CD4-positive, alpha-beta T cell treated with Interleukin-12 subunit alpha and Interleukin-12 subunit beta, for 1 hour (primary cell): ENCODE measurements at places on chromosomes 5 and 9.

GRCh38 chr9:23779220-23779619 is 46.8 kb downstream of the ELAVL2 start:
- DNase-seq = no peak

DNA sequence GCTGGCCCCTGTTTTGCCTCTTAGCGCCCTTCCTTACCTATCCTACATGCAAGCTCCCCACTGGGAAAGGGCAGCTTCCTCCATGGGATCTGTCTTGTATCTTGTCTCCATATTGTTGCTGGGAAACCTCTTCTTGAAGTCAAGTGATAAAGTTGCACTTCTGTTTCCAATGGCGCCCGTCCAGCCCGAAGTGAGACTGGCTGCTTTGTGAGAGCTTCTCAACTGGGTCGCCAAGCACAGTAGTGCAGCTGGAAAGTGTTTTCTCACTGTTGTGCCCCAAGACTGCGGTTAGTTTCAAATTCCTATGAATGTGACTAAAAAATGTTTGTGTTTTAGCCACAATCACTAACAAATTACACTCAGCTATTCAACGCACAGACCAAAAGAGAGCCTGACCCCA is 506.6 kb upstream of the MPDZ start:
- no peak for DNase-seq

- DNase-seq = peak; percentile 82
Measured at GRCh38 chr5:177362610-177363507, 5.1 kb downstream of the RGS14 start.

DNA sequence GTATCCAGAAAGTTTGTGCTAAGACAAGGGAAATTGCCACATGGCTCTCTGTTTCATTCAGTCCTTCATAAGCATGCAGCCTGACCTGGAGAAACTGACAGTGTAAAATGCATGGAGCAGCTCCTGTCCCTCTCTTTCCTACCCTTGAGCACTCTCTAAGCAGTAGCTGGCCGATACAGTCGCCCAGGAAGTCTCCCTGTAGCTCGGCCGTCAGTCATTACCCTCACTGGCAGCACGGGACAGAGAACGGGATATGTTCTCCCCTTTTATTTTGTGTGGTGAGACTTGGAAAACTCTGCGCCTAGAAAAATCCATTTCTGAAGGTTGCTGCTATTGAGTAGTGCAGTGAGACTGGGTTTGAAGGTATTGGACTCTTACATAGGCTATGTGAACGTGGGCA is 56.8 kb upstream of the KCNMB1 start:
- no peak for DNase-seq

DNA sequence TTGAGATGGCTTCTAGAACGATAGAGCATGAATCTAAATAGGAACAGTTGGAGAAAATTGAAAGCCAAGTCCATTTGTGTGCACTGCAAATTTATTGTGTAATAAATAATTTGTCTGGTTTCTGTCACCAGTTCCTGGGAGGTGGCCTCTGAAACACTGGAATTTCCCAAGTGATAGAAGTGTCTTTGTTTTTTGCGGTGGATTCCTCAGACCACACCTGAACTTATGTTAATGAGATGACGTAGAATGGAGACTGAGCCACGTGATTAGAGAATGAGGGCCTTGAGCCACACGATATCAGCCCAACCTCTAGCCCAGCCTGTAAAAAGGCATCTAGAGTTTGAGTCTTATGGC is 105.1 kb downstream of the MSX2 start:
- DNase-seq = no peak

GRCh38 chr5:36599986-36600779 is 6.2 kb upstream of the SLC1A3 start:
- no peak for DNase-seq

GRCh38 chr5:101136454-101136853 is 233.4 kb upstream of the ST8SIA4 start:
- no peak for DNase-seq

- no peak for DNase-seq
Measured at GRCh38 chr9:72743836-72744235, 209.0 kb downstream of the ALDH1A1 start.

- no peak for DNase-seq
Measured at GRCh38 chr9:36415822-36416525, 15.9 kb upstream of the RNF38 start.

DNA sequence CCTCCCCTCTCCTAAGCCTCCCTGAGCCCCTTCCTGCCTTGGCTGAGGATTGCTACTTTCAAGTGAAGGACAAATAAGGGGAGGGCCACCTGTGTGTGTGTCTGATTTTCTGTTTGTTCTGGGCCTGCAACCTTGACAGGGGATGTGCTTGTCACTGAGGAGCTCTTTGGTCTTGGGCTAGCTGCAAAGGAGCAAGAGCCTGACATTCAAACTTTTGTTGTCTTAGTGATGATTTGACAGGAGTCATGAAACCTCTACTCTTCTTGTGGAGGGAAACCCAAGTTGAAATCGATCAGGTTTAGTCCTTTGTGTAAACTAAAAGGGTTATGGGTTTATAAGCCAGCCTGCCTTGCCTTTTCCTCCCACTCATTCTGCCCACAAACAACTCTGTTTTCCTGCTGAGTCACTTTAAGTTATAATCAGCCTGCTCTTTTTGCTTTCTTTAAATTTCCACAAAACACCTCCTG is 16.9 kb downstream of the CLTA start:
- DNase-seq = no peak

- DNase-seq = no peak
Measured at GRCh38 chr5:168829044-168829443, 249.9 kb upstream of the PANK3 start.

GRCh38 chr5:20524991-20525529 is 537.1 kb upstream of the CDH18 start:
- no peak for DNase-seq
